ENCODE measurements at places on chromosomes 5 and 9. TPM values are rescaled to one million over a fixed set of nuclear protein-coding genes. Genes with fewer than 3 reads are reported as not detected.

DNA sequence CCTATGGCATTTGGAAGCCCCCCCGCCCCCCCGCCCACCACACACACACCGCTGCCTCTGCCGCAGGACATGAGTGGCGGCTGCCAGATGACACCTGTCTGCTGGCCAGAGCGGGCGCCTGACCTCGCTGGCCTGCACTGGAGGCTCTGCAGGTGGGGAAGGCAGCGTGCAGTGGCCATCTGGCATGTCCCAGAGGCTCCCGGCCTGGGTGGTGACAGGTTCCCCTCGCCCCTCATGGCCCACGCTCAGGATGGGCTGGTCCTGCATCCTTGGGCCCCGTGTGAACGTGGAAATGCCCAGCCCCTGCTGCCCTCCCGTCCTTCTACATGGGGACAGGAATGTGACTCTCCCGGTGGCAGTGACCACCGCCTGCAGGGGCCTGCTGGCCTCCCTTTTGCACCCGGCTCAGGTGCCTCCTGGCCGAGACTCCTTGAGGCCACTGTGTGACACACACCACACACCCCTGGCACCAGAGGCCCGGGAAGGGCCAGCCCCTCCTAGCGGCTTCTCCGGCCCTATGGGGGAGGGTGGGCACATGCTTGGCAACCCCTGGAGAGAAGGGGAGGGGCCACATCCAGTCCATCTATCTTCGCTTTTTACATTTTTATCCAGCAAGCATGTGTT lies 30.3 kb downstream of the IRX4 start:
- no peak for DNase-seq

GRCh38 chr5:77546-77945 lies 14.4 kb upstream of the PLEKHG4B start:
- DNase-seq, result no peak

- no peak for DNase-seq
These were observed 99.6 kb upstream of the TAF11L2 start for GRCh38 chr5:17398431-17398830.

GRCh38 chr5:132251220-132251725 lies 6.2 kb upstream of the PDLIM4 start:
- DNase-seq, result no peak

The NEUROG1 gene
- not detected for total RNA-seq

The SLC25A2 gene
- 0.19 TPM for total RNA-seq
